ENCODE measurements at places on chromosomes 5 and 9.

DNA sequence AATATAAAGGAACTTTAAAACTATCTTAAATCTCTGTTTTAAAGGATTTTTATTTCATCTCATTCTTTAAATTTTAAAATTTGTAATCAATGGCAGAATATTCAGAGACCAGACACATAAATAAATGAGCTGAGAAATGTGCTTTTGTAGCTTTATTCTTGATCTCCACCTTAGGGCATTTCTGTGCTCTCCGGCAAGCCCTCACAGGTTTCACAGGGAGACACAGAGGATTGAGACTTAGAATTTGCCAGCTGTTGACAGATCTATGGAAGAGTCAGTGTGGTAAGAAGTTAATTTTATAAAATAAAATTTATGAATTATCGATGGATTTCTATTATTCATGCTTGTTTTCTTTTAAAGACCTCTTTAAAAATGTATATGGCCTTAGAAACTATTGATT, 206.8 kb downstream of the CD180 start:
- DNase-seq: no peak

GRCh38 chr5:134245101-134245604, 19.3 kb upstream of the PPP2CA start:
- no peak for DNase-seq

DNA sequence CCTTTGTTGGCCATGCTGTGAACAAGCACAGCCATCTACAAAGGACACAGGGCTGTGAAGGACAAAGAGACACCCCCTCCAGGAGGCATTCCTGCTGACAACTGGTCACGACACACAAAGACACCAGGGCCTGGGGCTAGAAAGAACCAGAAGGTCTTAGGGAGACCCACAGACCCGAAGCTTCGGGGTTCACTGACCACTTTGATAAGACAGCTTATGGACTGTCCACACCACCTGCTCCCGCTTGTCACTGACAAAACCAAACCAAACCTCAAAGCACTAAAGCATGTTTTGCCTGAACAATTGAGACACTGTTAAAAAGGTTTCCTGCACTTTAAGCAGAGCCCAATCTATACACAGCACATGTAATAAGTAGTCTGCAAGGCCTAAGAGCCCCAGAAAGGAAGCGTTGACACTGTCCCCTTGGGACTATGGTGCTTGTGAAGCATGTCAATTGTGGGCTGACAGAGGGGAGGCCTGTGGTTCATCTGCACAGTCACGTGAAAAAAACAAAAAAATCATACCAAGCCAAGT, 185.0 kb downstream of the GAPVD1 start:
- no peak for DNase-seq

DNA sequence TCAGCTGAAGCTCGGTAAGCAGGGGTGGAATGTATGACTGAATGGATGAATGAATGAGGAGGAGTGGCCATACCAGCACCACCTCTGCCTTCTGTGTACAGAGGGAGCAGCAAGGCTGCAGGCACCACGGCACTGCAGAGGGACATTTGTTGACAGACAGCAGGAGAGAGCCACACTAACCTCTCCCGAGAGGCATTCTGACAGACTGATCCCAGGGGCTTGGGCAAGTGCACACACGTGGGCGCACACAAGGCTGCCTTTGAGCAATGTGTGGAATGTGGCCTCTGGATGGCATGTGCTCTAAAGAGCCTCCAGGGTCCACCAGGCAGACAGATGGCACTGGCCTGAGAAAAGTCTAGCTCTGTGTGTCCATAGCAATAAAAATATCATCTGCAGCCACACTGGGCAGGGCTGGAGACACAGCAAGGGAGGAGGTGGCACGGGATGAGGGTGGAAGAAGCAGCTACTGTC, 111.8 kb downstream of the ACTL7B start:
- DNase-seq: no peak

DNA sequence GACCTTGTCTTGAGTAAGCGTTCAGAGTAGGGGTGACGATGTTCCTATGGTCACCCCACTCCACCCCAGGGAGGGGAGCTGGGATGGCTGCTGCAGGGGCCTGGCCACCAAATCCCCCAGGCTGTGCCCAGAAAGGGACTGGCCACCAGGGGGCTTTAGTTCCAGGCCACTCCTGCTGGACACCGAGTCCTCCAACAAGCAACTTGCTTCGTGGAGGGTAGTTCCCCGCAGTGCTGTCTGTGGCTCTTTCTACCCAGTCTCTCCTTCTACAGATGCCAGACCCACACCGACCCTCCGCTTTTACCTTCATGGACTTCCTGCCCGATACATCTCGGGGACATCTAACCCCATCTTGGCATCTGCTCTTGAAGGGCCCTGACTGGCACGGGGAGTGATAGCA, 35.7 kb upstream of the GABRP start:
- no peak for DNase-seq

GRCh38 chr5:59637884-59638580, 255.5 kb downstream of the PDE4D start:
- DNase-seq: no peak

GRCh38 chr5:130402906-130403305, 498.6 kb downstream of the CHSY3 start:
- DNase-seq: no peak

DNA sequence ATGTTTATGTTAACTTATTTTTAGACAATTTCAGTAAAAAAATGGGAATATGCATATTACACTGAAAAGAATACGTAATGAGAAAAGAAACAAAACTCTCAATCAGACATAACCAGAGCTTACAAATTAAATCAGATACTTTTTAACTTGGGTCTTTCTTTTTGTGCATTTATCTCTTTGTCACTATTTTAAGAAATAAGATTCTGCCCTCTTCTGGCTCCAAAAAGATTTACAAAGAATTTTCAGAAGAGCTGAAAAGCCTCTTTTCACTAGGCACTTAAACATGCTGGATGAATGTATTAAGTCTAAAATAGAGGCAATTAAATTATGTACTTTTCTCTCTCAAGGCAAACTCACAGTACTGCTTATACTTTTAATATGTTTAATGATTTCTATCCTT, 55.5 kb downstream of the CEP120 start:
- DNase-seq: no peak

GRCh38 chr9:89514956-89515355, 17.0 kb upstream of the SEMA4D start:
- DNase-seq: no peak

GRCh38 chr5:120297616-120298015, 166.5 kb upstream of the PRR16 start:
- no peak for DNase-seq

GRCh38 chr5:1743061-1743768, 56.4 kb downstream of the MRPL36 start:
- no peak for DNase-seq

DNA sequence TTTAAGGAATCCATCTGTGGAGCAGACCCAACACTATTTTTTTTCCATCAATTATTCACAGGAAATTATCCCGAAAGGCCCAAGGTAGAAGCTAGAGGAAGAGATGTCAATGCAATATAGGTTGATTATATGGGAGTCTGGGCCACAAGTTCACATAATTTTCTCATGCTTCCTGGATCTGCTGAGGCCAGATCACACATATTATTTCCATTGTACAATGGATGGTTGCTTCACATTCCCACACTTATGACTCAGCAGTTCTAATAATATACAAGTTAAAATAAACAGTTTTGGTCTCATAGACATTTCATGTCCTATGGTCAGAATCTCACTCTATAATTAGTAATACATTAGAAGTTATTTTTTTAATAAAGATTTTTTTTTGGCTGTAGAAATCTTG, 66.0 kb upstream of the PTPRD start:
- no peak for DNase-seq
